ENCODE measurements at places on chromosomes 3 and 15.

DNA sequence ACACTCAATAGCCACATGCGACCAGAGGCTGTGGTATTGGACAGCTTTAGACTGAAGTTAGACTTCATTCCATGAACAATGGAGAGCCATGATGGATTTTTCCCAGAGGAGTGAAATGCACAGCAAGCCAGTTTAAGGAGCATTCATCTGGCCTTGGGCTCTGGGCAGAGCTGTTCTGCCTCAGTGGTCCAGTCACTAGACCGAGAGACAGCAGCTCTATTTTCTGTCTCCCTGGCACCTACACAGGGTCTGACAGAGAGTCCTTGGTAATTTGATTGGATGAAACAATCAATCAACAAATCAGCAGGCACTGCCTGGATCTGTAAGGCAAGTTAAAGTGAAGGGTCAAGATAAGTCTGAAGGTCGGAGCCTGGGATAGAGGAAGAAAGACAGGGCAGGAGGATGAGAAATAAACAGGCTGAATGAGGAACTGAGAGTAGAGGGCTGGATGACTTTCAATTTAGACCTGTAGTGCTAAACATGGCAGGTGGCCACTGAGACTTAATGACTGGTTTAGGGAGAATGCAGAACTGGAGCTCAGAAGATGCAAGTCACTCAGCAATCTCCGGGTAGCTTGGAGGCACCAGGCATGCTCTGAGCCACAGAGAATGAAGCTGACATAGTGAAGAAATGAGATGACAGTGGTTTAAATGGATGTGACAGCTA, 98.5 kb upstream of the SLC25A36 start:
- DNase-seq = no peak

GRCh38 chr3:13966302-13966701, 86.4 kb upstream of the WNT7A start:
- no peak for DNase-seq

DNA sequence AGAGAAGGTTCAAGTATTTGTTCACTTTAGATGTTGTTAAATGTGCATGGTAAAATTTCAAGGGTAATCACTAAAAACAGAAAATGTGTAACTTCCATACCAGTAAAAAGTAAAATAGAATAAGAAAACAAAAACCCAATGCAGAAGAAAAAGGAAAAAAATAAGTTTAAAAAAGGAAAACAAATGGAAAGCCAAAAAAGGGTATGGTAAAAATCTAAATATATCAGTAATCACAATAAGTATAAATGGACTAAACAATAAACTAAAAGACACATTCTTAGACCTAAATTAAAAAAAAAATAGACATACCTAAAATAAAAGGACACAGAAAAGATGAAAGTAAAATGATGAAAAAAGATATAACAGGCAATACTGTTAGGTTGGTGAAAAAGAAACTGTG, 9.5 kb upstream of the CLN6 start:
- no peak for DNase-seq

- no peak for DNase-seq
Measured at GRCh38 chr3:125187599-125187910, 25.0 kb downstream of the SLC12A8 start.

DNA sequence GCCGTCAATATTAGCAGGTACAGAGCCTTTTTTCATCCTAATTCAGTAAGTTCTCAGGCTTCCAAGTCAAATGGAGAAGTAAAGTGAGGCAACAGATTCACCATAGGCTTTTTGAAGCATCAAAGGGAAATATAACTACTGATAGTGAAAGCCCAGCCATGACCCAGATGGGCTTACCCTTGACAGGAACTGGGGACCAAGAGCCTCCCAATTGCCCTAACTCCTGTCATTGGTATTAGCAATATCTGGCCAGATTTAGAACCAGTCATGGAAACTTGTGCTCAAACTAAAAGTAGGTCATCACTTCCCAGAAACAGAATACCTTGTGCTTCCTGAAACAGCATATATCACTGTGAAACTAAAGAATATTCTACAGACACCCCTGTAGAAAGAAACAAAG, 33.0 kb downstream of the NME9 start:
- no peak for DNase-seq

GRCh38 chr3:171584100-171584499, 123.9 kb upstream of the TNIK start:
- DNase-seq = no peak

- DNase-seq = no peak
Measured at GRCh38 chr3:143382816-143383215, 263.2 kb downstream of the CHST2 start.

GRCh38 chr3:115436767-115437301, 186.5 kb upstream of the GAP43 start:
- no peak for DNase-seq

DNA sequence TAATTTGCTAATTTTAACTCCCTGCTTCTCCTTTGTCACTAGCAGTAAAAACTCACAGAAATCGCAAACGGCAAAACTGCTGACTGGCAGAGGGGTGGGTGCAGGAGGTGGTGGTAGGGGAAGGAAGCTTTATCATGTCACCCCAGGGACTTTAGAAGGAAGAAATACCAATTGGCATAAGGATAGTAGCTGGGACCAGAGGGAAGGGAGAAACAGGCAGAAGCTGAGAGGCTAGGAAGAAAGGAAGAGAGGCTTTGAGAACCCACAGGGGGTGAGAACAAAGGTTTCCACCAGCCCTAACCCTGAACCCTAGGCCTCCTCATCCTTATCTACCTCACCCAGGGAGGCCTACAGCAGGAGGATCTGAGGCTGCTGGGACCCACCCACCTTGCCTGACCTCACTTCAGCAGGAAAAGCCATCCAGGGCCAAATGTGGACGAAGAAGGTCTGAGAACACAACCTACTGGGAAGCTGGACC, 10.7 kb downstream of the ITGB5 start:
- DNase-seq = no peak

GRCh38 chr15:51658664-51659063, 22.6 kb upstream of the SCG3 start:
- no peak for DNase-seq

- DNase-seq = no peak
Measured at GRCh38 chr3:117837391-117837790, 1127.8 kb downstream of the TUSC7 start.

- DNase-seq = no peak
Measured at GRCh38 chr3:30300809-30301208, 305.6 kb upstream of the TGFBR2 start.

DNA sequence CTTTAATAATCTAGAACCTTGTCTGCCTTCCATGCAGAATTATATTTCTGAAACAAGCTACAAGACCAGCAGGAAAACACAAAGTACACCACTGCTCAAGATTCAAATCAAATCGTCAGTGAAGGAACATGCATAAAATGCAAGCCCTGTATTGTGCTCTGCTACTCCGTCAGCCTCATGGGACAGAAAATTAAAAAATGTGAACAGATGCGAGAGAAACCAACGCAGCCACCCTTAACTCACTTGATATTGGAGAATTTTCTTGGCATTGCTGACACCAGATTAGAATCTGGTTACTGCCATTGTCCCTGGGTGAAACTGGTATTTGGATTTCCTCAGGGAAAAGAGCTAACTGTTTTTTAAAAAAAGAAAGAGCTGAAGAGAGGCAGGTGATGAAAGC, 23.6 kb downstream of the ANXA2 start:
- no peak for DNase-seq

DNA sequence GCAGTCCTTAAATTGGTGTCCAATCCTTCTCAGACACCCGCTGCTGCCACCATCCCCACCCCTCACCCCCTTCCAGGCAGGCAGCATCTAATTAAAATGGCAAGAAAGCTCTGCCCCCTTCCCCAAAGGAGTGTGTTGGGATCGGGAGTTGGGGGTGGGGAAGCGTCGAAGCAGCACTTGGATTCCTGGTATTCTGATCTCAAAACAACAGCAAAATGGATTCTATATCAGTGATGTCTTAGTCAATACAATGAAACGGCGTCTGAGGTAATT, 1.4 kb downstream of the TNIK start:
- DNase-seq = no peak

DNA sequence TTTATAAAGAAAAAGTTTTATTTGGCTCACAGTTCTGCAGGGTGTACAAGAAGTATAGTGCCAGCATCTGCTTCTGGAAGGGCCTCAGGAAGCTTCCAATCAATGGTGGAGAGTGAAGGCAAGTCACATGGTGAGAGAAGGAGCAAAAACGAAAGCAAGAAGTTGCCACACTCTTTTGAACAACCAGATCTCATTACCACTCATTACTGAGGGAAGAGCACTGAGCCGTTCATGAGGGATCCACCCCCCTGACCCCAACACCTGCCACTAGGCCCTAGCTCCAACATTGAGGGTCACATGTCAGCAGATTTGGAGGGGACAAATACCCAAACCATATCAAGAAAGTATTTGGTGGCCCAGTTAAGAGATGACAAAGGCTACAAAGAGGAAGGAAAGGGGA, 239.3 kb upstream of the UBE2E1 start:
- DNase-seq = no peak

GRCh38 chr15:23073890-23074646, 34.7 kb upstream of the TUBGCP5 start:
- DNase-seq = no peak

GRCh38 chr3:72523429-72524151, 324.7 kb downstream of the SHQ1 start:
- no peak for DNase-seq

DNA sequence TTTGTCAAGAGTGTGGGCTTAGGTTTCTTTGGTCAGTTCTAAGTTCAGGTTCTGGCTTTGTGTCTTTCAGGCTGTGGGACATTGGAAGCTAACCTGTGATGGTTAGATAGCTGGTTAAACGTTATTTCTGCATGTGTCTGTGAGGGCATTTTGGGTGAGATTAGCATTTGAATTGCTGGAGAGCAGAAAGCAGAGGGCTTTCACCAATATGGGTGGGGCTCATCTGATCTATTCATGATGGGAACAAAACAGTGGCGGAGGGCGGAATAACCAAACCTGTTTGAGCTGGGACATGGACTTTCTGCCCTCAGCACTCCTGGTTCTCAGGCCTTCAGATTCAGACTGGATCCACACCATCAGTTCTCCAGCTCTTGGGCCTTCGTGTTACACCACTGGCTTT, 195.4 kb downstream of the KLF13 start:
- DNase-seq = no peak

DNA sequence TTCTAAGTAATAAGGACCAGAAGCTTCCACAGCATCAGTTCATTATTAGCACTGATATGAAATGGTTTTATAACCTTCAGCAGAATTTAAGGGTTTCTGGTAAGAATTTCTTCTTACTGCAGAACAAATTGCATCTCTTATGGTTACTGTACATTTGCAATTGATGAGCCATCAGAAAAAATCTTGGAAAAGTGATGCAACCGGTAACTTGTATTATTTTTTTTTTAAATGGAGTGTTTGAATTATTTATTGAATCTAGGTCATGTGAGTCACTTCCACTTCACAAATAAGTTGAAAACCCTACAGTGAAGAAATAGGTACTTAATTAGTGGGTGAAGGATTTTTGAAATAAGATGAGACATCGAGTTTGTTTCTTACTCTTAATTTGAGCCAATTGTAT, 786.0 kb downstream of the TUSC7 start:
- DNase-seq = no peak

GRCh38 chr15:45262906-45263461, 10.9 kb downstream of the SLC28A2 start:
- DNase-seq = no peak

GRCh38 chr15:60254416-60254815, 143.4 kb downstream of the ANXA2 start:
- DNase-seq = no peak

- DNase-seq = no peak
Measured at GRCh38 chr15:27595211-27595610, 503.9 kb downstream of the OCA2 start.

GRCh38 chr3:124995460-124995994, 60.3 kb downstream of the HEG1 start:
- no peak for DNase-seq

DNA sequence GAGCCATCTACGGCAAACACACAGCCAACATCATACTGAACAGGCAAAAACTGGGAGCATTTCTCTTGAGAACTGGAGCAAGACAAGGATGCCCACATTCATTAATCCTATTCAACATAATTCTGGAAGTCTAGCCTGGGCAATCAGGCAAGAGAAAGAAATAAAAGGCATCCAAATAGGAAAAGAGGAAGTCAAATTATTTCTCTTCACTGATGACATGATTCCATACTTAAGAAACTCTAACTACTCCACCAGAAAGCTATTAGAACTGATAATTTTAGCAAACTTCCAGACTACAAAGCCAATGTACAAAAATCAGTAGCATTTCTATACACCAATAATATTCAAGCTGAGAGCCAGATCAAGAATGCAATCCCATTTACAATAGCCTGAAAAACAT, 17.3 kb upstream of the ENTPD3 start:
- no peak for DNase-seq

- DNase-seq = no peak
Measured at GRCh38 chr3:151085227-151085888, at the start of gene MED12L. Gene MED12L, plus strand, starts transcription at chr3:151085664. Its CDS starts 1,263 bp downstream, at chr3:151086927.

GRCh38 chr15:43957724-43958123, 130.9 kb downstream of the WDR76 start:
- DNase-seq = no peak

DNA sequence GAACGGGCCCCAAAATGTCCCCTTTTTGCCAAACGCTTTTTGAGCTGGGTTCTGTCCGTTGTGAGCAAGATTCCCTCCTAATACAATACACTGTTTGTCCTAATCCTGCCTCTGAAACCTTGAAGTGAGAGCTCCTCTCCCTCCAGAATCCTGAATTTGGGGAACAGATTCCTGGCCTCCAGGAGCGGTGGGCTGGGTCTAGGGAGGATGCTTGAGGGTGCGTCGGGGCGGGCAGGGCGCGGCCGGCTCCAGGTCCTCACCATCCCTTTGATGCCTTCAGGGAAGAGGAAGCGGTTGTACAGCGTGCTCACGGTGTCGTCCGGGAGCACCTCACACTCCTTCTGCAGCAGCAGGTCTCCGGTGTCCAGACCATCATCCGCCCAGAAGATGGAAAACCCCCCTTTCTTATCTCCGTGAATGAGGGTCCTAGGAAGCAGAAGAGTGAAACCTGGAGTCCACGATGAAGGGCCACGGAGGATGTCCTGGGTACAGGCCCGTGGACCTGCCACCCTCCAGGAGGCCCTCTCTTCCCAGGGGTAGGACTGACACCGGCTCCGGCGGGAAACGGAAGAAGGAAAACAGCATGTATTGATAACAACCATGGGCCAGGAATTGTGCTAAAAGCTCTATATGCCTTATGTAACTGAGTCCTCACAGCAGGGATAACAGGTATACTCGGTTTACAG, 23.2 kb downstream of the ALDH1L1 start:
- DNase-seq = no peak

DNA sequence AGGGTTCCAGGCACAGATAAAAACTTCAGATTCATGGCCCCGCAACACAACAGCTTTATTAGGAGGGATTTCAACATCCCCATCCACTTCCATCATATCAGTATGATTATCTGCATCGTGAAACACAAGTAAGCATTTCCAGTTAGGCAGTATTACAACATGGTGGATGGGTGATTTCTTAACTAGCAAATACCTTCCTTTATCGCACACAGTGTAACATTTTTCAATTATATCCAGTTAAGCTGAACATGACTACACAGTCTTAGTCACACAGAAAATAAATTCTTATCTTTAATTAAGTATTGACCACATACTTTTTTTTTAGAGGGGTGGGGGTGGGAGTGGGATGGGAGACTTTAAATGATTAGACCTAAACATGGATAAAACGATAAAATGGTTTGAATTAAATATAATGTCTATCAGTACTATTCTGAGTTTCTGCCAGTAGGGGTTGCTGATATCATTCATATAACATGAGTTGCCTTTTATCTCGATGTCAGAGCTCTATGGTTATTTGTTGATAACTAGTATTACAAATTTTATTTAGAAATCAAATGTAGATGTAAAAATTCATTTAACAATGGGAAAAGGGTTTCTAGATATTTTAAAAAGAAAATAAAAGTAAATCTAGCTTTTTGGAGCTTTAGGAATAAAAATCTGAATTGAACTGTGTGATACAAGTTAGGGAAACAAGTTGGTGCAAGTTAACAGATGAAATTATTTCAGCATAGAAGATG, 146.6 kb downstream of the TBL1XR1 start:
- no peak for DNase-seq
